ENCODE measurements at places on chromosomes 12 and 14.
A peak's percentile ranks its signal among the peaks of the same experiment; 100 is the strongest.

GRCh38 chr12:51493281-51493680 lies 68.7 kb downstream of the SLC4A8 start:
- no peak for DNase-seq

- no peak for DNase-seq
These were observed 102.9 kb downstream of the RPS29 start for GRCh38 chr14:49483268-49483667.

GRCh38 chr12:52401926-52402325 lies 4.2 kb downstream of the KRT82 start:
- DNase-seq, result no peak

DNA sequence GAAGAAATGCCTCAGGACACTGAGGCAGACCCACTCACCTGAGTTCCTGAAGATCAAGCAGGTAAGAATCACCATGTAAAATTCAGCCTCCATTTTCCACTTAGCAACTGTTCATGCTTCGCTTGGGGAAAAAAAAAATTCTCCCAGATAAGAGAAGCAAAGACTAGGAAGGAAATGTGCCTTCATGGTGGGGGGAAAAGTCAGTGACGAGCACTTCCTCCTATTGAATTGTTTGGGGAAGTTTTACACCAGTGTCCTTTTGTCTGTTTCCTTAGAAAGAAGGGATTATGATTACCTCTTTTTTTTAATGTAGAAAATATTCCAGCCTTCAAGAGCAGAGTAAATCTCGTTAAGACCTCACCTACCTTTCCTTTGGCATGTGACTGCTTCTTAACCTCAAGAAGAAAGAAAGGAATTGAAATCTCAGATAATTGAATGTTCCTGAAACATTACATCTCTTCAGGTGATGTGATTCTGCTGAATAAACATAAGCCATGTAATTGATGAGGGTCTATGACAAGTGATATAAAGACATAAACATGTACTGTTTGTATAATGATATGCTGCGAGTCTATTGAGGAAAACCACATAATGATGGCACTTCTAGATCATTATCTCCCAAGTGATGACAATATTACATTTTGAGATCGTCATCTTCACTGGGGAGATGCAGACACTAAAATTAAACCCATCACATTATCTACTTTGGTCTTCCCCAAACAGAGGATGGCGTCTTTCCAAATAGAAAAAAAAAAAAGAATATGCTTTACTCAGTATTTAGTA lies at the start of gene PTPRB:
PTPRB (minus strand) TSS at position 127 of the 783 bp plus-strand sequence; CDS start at position 93, 34 bp downstream.
- DNase-seq, result peak; percentile 1

DNA sequence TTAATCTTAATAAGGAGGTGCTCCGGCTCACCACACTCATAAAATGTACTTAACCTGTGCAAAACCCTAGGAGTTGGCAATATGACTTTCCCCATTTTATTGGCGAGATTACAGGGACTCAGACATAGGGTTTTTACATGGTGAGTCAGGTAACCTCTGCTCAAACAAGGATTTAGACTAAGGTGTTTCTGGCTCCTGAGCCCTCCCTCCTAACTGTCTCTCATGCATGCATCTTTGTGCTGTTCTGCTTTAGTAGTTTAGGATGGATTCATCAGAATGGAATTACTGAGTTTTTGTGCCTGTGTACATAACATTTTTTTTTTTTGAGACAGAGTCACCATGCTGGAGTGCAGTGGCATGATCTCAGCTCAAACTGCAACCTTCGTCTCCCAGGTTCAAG lies 993.3 kb upstream of the TMEM132C start:
- no peak for DNase-seq

DNA sequence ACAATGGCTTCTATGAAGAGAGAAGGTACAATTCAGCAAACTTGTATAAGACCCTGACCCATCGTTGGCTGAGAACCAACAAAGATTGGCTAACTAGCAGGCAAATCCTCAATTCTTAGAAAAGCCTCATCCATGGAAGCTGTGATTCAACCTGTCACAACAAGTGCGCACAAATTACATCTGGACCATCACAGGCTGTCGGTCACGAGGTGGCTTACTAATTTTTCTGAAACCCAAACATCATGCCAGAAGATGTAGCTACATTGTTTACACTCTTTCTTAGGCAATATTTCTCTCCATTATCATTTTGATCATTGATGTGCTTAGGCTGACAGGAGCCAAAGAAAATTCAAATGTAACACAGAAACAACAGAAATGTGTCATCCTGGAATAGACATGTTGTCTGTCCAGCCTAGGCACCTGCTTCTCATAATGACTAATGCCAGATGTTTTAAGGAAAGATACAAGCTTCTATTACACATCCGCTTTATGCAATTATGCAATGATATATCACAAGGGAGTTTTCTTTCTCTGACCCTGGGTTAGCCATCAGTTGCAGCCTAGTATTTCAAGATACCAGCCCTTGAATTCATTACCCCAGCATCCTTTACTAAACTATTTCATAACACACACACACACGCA lies 92.9 kb upstream of the DIO2 start:
- no peak for DNase-seq

GRCh38 chr12:41743835-41744234 lies 400.8 kb downstream of the GXYLT1 start:
- no peak for DNase-seq

GRCh38 chr12:76688631-76689030 lies 75.3 kb upstream of the ZDHHC17 start:
- no peak for DNase-seq

GRCh38 chr14:104660597-104660996 lies 28.8 kb upstream of the INF2 start:
- DNase-seq, result no peak

DNA sequence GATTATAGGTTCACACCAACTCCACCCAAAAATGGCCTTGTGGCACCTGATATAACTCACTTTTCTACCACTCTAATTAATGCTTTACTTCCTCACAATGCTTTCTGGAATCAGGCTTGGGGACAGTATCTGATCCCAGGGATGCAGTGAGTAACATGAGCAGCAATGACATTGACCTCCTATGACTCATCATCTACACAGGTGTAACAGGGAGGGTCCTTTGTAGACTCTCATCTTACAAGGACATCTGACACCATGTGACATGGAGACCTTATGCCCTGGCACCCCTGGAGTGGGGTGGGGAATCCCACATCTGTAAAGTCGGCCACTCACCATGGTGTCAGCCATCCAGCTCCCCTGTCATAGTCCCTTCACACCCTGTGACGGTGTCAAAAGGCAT lies 586.4 kb downstream of the MED13L start:
- no peak for DNase-seq

DNA sequence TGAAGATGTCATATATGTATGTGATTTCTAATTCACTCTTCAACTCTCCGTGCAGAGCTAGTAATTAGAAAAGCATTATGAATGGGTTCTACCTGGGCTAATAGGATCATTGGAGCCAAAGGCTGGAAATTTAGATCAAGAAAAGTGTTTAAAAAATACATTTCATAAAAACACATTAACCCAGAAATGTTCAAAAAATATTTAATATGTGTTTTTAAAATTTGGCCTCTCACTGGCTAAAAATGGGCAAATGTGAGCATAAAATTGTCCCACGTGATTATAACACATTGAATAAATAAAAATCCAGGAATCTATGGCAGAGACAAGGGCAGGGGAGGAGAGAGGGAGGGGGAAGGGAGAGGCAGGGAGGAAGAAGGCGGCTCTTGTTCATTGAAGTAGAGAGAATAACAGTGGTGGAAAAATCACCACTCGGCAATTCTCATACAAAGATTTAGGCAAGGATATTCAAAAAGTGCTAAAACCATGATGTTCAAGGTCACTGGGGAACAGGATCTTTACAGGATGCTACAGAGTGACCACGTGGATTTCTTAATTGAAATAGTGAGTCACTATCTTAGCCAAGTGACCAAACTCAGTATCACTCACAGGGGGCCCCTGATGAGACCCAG lies 38.8 kb downstream of the FBXO21 start:
- DNase-seq, result no peak

All from CD4-positive, alpha-beta memory T cell (primary cell).